ENCODE measurements at places on chromosomes 7 and 10.
A peak's percentile ranks its signal among the peaks of the same experiment; 100 is the strongest.

GRCh38 chr7:80187279-80187678 is 52.6 kb downstream of the GNAI1 start:
- peaks cover 9% of the 10 kb centered on the region for H3K4me1 ChIP-seq
- no peak for DNase-seq
- H3K36me3 ChIP-seq: no peaks in the 10 kb centered on the region
- no peak overlapping the region for H3K27ac ChIP-seq
- H3K27me3 ChIP-seq: no peaks in the 10 kb centered on the region

- H3K4me1 ChIP-seq: no peaks in the 10 kb centered on the region
- no peak overlapping the region for H3K27ac ChIP-seq
- peaks cover 2% of the 10 kb centered on the region for H3K27me3 ChIP-seq
- no peaks in the 10 kb centered on the region for H3K36me3 ChIP-seq
- DNase-seq: peak; percentile 10
Observed at GRCh38 chr7:37732253-37732652, 48.7 kb downstream of the GPR141 start.

DNA sequence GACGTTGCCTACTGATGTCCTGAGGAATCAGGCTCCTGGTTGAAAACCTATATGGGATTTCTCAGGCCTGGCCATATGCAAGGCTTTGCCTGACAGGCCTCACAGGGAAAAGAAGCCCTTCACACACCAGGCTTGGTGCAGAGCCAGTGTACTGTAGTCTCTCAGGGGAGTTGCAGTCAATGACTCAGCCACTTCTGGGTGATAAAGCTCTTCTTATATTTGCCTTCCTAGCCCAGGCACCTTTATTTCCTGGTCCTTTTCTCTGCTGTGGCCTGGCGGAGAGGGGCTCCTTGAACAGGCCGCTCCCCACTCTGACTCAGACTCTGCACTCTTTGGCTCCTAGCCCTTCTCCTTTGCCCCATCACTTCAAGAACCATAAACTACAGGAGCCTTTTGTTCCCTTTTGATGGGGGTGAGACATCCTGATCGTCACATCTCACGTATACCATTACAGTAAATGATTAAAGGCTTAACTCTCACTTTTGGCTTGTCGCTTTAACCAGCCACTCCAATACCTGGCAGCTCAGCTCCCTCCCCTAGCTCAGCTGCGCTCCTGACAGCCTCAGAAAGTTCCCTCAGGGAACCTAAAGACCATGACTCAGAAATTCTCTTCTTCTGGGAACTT is 33.5 kb downstream of the DPY19L1 start:
- H3K4me3 ChIP-seq: peak overlapping the region; percentile 4
- DNase-seq: peak; percentile 55
- peaks cover 28% of the 10 kb centered on the region for H3K4me1 ChIP-seq
- H3K27me3 ChIP-seq: no peaks in the 10 kb centered on the region

- no peaks in the 10 kb centered on the region for H3K27me3 ChIP-seq
- DNase-seq: no peak
- H3K4me1 ChIP-seq: peaks cover 17% of the 10 kb centered on the region
- peak overlapping the region; percentile 46 for H3K27ac ChIP-seq
- H3K4me3 ChIP-seq: peak overlapping the region; percentile 57
Observed at GRCh38 chr7:66205741-66206090, 582 bp downstream of the TPST1 start.

GRCh38 chr10:119254335-119254734 is 47.0 kb downstream of the GRK5 start:
- H3K4me3 ChIP-seq: peak overlapping the region; percentile 2
- no peaks in the 10 kb centered on the region for H3K36me3 ChIP-seq
- H3K4me1 ChIP-seq: peaks cover 65% of the 10 kb centered on the region
- no peaks in the 10 kb centered on the region for H3K27me3 ChIP-seq

- no peaks in the 10 kb centered on the region for H3K36me3 ChIP-seq
- H3K27ac ChIP-seq: no peak overlapping the region
- peaks cover 11% of the 10 kb centered on the region for H3K4me1 ChIP-seq
- peaks cover 20% of the 10 kb centered on the region for H3K27me3 ChIP-seq
- H3K4me3 ChIP-seq: peak overlapping the region; percentile 56
Observed at GRCh38 chr7:131554880-131555516, 1.4 kb downstream of the PODXL start.

GRCh38 chr7:76216381-76217082 is 14.8 kb downstream of the SRRM3 start:
- H3K4me3 ChIP-seq: no peak overlapping the region
- no peaks in the 10 kb centered on the region for H3K27me3 ChIP-seq
- no peak overlapping the region for H3K27ac ChIP-seq
- no peak for DNase-seq
- H3K4me1 ChIP-seq: peaks cover 5% of the 10 kb centered on the region

- DNase-seq: no peak
- H3K27me3 ChIP-seq: no peaks in the 10 kb centered on the region
- H3K4me1 ChIP-seq: no peaks in the 10 kb centered on the region
- H3K4me3 ChIP-seq: no peak overlapping the region
- H3K27ac ChIP-seq: no peak overlapping the region
Observed at GRCh38 chr7:145784809-145785780, 331.5 kb upstream of the CNTNAP2 start.

- H3K4me1 ChIP-seq: no peaks in the 10 kb centered on the region
- no peak overlapping the region for H3K4me3 ChIP-seq
- no peak overlapping the region for H3K27ac ChIP-seq
- H3K27me3 ChIP-seq: no peaks in the 10 kb centered on the region
Observed at GRCh38 chr10:78876449-78876848, 192.3 kb upstream of the ZMIZ1 start.

DNA sequence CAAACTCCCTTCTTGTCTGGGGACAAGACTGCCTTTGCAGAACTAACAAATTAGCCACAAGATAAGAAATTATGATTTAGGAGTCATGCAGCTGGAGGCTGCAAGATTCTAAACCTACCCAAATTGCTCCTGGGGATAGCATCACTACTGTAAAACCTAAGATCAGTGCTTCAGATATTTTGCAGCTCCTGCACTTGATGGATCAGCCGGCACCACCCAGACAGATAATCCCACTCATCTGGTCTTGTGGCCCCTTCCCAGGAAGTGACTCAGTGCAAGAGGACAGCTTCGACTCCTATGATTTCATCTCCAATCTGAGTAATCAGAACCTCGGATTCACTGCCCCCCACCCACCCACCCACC is 181.9 kb downstream of the AKR1D1 start:
- H3K27me3 ChIP-seq: no peaks in the 10 kb centered on the region
- no peak overlapping the region for H3K4me3 ChIP-seq
- H3K4me1 ChIP-seq: no peaks in the 10 kb centered on the region
- H3K27ac ChIP-seq: no peak overlapping the region

DNA sequence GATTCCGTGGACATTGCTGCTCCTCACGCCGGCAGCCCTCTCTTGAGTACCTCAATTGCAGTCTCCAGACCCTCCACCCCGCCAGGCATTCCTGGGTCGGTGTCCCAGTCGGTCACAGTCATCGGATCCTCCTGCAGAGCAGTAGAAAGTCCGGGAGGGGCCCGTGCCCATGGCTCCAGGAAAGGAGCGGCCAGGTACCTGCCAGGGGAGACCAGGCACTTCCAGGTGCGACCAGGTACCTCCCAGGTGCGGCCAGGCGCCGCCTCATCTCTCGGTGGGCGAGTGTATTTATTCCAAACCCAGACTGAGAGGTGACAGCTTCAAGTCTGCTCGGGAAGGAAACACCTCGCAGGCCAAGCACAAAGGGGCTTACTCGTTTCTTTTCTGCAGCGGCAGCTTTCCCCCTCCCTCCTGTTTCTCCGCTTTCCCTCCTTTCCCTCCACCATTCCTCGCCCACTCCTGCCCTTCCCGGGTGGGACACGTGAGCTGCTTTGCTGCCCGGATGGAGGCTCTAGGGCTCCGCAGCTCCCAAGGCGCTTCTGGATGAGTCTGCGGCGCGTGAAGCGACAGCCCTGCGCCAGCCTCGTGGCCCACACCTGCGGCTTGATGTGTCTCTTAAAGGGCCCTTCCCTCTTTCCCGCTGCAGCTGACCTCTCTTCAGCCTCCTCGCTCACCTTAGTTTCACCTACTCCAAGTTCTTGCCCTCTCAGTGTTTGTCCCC is 39.4 kb upstream of the AGK start:
- H3K27ac ChIP-seq: no peak overlapping the region
- peaks cover 3% of the 10 kb centered on the region for H3K4me1 ChIP-seq
- DNase-seq: no peak

GRCh38 chr7:105786520-105787470 is 89.6 kb downstream of the ATXN7L1 start:
- DNase-seq: no peak
- no peaks in the 10 kb centered on the region for H3K36me3 ChIP-seq
- no peak overlapping the region for H3K4me3 ChIP-seq
- no peaks in the 10 kb centered on the region for H3K27me3 ChIP-seq
- 0 out of 2 replicates have a peak, but pooled peaks cover 2% of the 10 kb centered on the region for H3K4me1 ChIP-seq

- no peak for DNase-seq
- H3K36me3 ChIP-seq: no peaks in the 10 kb centered on the region
- H3K27me3 ChIP-seq: no peaks in the 10 kb centered on the region
- no peak overlapping the region for H3K4me3 ChIP-seq
Observed at GRCh38 chr10:12473491-12473890, 124.1 kb downstream of the CAMK1D start.

GRCh38 chr7:144027974-144028373 is 20.8 kb upstream of the OR2A5 start:
- no peak for DNase-seq
- no peak overlapping the region for H3K27ac ChIP-seq
- H3K36me3 ChIP-seq: no peaks in the 10 kb centered on the region
- H3K4me3 ChIP-seq: no peak overlapping the region

DNA sequence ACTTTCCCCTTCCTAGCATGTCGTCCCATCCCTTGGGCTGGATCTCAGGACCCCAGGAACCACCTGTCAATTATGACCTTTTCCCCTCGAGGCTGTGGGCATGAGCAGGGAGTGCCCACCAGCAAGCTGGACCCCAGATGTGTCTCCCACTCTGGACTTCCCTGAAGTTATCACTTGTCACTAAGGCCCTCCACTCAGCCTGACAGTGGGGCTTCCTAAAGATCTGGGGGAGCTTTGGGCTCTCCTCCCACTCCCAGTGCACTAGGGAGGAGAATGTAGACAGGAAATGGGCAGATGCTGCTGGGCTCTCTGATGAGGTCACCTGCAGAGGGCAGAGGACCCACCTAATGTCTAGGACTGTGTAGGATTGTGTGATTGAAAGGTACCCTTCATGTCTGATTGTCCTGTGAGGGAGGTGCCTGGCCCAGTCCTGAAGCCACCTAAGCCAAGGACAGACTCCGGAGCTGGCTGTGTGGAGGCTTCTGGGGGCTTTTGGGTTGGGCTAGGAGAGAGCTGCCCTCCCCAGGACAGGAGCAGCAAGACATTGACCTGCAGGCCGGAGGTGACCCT is 18.7 kb downstream of the MYO1G start:
- no peak for DNase-seq
- no peaks in the 10 kb centered on the region for H3K36me3 ChIP-seq
- H3K4me1 ChIP-seq: peaks cover 3% of the 10 kb centered on the region
- H3K27me3 ChIP-seq: no peaks in the 10 kb centered on the region
- no peak overlapping the region for H3K27ac ChIP-seq
- H3K4me3 ChIP-seq: no peak overlapping the region

- H3K27ac ChIP-seq: peak overlapping the region; percentile 98
- H3K27me3 ChIP-seq: no peaks in the 10 kb centered on the region
- no peaks in the 10 kb centered on the region for H3K36me3 ChIP-seq
- H3K4me1 ChIP-seq: peaks cover 52% of the 10 kb centered on the region
- H3K4me3 ChIP-seq: no peak overlapping the region
Observed at GRCh38 chr7:48139459-48139858, 31.8 kb upstream of the ABCA13 start.

DNA sequence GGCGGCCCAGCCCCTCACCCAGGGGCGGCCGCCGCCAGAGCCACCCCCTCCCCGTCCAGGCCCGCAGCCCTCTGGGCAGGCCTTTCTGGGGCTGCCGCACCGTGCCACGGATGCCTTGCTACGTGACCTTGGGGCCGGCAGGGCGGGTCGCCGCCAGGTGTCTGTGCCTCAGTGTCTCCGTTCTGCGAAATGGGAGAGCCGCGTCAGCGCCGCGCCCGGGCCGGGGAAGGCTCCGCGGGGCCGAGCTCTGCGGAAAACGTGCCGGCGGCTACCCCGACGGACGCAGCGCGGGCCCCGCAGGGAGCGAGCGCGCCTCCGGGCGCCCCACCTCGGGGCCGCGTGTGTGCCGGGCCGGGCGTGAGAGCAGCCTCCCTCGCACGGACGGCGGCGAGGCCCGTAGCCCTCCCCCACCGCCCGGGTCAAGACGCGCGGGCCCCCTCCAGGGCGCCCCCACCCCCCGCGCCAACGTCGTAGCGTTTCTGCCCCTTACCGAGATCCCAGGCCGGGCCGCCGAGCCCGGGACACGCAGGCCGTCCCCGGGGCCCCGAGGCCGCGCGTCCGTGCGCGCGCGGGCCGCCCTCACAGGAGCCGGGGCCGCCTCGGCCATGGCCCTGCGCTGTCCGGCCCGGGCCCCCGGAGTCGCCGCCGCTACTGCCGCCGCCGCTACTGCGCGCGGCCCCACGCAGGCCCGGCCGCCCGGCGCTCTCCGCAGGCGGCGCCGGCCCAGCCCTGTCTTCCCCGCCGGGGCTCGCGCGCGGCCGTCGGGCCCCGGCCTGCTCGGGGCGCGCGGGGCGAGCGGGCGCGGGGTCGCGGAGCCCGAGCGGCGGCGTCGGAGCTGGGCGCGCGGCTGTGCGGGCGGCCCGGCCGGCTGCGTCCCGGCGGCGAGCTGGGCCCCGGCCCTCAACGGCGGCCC is 1.1 kb downstream of the ZNF777 start:
- peaks cover 12% of the 10 kb centered on the region for H3K4me1 ChIP-seq
- DNase-seq: no peak
- peak overlapping the region; percentile 72 for H3K4me3 ChIP-seq
- no peak overlapping the region for H3K27ac ChIP-seq
- H3K36me3 ChIP-seq: no peaks in the 10 kb centered on the region
- no peaks in the 10 kb centered on the region for H3K27me3 ChIP-seq

- H3K36me3 ChIP-seq: no peaks in the 10 kb centered on the region
- H3K27me3 ChIP-seq: no peaks in the 10 kb centered on the region
- no peak overlapping the region for H3K27ac ChIP-seq
Observed at GRCh38 chr10:111493024-111493625, 416.3 kb downstream of the ADRA2A start.

- H3K27me3 ChIP-seq: no peaks in the 10 kb centered on the region
- no peaks in the 10 kb centered on the region for H3K36me3 ChIP-seq
Observed at GRCh38 chr10:43785252-43785651, 136.6 kb upstream of the ZNF32 start.

- H3K27ac ChIP-seq: no peak overlapping the region
- no peaks in the 10 kb centered on the region for H3K36me3 ChIP-seq
- H3K27me3 ChIP-seq: no peaks in the 10 kb centered on the region
- H3K4me1 ChIP-seq: peaks cover 3% of the 10 kb centered on the region
- no peak overlapping the region for H3K4me3 ChIP-seq
Observed at GRCh38 chr10:50324046-50324445, 72.7 kb upstream of the ASAH2 start.

- H3K4me1 ChIP-seq: no peaks in the 10 kb centered on the region
- no peak for DNase-seq
- H3K36me3 ChIP-seq: no peaks in the 10 kb centered on the region
- no peak overlapping the region for H3K4me3 ChIP-seq
- H3K27ac ChIP-seq: no peak overlapping the region
Observed at GRCh38 chr10:101099901-101100300, 31.2 kb upstream of the TLX1 start.

DNA sequence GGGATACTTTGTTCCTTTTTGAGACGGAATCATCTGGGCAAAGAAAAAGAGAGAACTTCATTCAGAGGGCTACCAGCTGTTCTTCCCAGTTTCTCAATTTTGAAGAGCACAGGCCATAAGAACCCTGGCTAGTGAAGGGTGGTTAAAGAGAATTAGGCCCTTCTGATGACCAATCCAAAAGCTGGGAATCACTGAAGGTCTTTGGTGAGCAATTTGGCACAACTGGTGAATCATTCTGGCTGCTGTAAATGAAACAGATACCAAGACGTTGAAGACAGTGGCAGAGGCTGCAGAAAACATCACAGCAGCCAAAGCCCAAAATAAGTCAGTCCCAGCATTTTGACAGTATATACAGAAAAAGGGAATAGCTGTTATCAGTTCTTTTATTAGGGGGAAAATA is 5.1 kb downstream of the RAPGEF5 start:
- H3K27me3 ChIP-seq: peaks cover 17% of the 10 kb centered on the region
- H3K36me3 ChIP-seq: no peaks in the 10 kb centered on the region
- no peak overlapping the region for H3K4me3 ChIP-seq
- DNase-seq: no peak
